RPMI8226 (cell line): ENCODE measurements at places on chromosomes 6 and 20.

DNA sequence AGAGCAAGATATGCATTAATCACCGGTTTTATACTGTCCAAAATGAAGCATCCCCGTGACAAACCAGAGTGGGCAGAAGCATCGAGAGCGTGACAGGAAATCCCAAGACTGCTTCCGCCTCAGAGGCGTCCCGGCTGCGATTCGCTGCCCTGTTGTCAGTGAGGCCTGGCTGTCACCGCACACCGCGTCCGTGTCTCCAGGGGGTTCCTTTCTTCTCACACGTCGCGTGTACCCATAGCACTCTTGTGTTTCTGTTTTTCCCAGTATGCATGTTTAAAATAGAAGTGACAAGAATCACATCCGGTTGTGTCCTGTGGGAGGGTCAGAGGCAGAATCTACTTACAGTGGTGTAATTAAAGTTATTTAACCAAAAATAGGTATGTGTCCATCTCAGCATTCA lies 8.3 kb upstream of the ADRM1 start:
- DNase-seq, result no peak

DNA sequence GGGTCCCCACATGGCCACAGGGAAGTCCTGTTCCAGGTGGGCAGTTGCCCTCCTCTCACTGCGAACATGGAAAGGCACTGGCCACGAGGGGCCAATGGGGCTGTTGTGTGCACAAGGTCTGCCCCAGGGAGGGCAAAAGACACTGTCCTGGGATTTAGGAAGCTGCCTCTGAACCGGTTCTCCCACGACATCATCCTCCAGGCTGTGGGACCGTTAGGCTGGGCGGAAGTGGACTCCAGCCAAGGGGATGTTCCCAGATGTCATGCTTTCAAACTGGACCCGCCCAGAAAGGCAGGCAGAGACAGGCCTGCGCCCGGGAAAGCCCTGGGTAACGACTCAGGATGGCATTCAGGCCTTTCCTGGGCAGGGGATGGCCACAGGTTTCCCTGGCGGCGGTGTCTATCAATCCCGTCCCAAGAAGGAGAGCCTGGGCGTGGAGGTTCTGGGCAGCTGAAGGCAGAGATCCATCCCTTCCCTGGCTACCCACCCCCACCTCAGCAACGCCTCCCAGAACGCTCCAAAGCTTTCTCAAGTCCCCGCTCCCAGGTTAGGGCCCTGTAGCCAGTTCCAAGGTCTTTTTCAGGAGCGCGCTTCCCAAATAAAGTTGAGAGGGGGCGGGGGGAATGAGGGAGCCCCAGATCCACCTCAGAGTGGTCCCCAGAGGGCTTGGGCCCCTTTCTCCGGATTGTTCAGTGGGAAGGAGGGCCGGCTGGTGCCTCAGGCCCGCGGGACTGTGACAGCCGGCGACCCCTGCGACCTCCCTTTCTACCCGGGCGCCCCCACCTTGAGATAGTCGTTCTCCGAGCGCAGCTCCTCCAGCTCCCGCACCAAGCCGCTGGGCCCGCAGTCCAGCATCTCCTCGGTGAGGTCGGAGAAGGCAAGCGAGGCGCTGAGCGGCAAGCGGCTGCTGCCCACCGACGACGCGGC lies 13.8 kb upstream of the TLDC2 start:
- DNase-seq, result no peak

DNA sequence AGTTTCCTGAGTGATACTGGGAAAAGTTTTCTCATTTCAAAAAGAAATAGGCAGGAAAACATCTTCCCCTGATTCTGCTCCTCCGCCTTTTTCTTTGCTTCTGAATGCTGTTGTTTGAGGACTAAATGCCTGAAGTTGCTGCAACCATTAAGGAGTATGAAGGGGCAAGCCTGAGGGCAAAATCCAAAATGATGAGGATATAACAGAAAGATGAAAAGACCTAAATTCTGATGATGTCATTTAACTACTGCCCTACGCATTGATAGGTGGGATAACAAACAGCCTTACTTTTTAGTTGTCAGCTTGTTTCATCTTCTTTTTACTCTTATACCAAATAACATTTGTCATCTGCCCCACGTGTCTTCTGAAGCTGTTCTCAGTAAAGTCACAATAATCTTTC lies 474.6 kb upstream of the MMS22L start:
- no peak for DNase-seq

DNA sequence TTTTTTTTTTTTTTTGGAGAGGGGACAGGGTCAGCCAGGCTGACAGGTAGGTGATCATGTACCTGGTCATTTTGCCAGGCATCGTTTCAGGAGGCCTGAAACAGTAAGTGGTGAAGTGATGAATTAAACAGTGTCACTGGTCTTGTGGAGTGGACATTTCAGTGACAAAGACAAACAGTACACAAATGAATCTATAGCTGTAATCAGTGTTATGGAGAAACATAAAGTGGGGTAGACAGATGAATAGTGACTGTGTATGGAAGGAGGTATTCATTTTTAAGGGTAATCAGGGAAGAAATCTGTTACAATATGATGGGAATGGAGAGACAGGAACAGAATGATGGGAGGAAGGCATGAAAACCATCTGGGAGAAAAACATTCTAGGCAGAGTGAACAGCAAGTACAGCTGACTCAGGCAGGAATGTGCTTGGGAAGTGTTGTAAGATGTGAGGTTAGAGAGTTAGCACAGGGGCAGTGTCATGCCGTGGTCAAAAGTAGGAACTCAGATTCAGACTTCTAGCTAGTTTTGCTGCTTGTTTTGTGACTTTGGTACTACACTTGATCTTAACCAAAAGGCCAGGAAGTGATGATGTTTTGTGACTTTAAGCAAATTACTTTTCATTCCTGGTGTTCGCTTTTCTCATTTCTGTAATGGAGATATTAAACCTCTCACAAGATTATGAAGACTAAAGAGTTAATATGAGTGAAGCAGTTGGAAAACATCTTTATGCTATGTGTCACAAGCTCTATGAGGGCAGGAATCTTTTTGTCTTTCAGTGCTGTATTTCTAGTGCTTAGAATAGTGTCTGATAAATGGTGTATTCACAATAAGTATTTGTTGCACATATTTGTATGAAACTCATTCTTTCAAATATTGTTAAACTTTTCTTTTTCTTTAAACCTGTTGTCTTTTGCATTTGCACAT lies 43.4 kb downstream of the QKI start:
- no peak for DNase-seq

DNA sequence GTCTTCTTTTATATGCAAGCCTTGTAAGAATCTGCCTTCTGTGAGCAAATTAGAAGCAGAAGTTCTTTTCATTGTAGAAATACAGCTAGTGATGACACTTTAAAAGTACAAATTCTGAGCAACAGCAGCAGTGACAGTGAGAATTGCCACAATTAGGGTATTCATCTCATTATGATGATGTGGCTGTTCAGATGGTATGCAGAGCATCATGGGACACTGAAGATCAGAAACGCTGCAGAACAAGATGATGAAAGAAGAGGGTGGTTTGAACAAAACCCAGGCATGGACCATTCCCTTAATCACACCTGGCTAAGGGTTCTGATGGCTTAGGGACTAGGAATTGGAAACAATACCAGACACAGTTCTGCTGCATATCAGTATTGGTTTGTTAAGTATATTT lies 312.7 kb upstream of the TBX18 start:
- no peak for DNase-seq

- DNase-seq, result no peak
Measured at GRCh38 chr6:69900869-69901268, 34.5 kb downstream of the COL19A1 start.

- DNase-seq, result no peak
Measured at GRCh38 chr6:110687326-110687725, 127.9 kb downstream of the CDK19 start.

GRCh38 chr6:63440057-63440456 lies 120.3 kb upstream of the LGSN start:
- no peak for DNase-seq

DNA sequence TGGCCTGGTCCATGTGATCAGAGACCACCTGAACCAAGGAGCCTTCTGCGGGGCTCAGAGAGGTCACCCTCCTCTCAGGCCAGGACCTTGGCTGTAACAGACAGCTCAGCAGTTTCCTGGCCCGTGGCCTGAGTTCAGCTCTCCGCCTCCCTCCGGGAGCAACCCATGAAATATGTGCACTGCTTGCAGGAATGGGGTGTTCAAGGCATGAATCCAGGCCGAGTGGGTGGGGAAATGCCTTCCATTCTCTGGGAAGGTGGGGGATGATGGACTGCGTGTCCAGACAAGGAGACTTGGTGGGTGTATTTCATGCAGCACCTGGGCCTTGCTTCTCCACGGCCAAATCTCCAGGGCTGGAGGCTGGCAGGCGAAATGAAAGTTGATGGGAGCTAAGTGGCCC lies 46.0 kb downstream of the SIRPA start:
- no peak for DNase-seq

GRCh38 chr20:5504061-5504739 lies 187.4 kb upstream of the PROKR2 start:
- no peak for DNase-seq

DNA sequence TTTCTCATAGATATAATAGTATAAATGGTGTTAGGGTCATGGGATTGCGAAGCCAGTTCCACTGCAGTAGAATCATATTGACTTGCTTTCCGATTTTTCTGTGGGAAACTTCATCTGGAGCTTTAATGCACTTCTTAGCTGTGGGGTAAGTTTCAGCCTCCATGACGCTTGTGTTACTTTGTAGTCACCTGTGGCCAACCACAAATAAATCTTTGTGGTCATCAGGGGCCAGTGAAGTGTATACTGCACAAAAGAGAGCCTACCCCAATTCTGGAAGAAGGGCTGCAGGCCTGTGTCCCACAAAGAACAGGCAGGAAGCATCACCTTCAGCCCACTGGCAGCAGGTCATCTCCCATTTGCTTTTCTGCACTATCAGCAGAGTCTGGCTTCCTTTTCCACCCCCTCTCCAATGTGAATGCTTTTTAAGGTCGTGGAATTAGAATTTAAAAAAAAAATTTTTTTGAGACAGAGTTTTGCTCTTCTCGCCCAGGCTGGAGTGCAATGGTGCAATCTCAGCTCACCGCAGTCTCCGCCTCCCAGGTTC lies 32.0 kb downstream of the MTHFD1L start:
- no peak for DNase-seq

DNA sequence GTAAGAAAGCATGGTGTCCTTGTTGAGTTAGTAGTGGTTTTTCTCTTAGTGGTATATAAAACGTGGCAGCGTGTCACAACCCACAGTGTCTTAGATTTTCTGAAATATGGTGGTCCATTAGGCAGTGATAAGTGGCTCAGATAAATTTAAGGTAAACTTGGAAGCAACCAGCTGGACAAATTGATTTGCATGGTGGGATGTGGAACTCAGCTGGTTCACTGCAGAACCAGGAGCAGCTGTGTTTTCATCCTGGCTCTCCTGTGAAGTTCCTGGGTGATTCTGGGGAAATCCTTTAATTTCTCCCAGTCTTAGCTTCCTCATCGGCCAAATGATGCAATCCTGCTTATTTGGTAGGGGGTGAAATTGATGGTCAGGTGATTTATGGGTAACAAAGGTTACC lies 32.9 kb upstream of the EEF1E1 start:
- DNase-seq, result no peak

- no peak for DNase-seq
Measured at GRCh38 chr6:44538131-44538806, 150.8 kb downstream of the CDC5L start.

DNA sequence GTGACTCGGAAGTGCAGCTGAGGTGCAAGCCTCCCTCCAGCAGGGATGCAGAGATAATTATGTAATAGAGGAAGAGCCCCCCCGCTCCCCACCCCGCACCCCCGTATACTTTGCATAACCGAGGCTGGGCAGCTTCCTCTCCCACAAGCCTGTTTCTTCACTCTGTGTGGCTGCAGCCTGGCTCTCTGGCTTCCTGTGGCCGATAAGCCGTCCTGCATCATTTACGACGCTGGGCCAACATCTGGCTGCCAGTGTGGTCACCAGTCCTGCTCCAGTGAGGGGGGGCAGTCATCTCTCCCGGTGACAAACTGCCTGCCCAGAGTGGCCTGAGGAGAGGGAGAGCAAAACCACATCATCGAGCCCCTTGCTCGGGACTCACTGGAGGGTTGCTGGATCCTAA lies 59.2 kb downstream of the RBM38 start:
- peak; percentile 46 for DNase-seq

DNA sequence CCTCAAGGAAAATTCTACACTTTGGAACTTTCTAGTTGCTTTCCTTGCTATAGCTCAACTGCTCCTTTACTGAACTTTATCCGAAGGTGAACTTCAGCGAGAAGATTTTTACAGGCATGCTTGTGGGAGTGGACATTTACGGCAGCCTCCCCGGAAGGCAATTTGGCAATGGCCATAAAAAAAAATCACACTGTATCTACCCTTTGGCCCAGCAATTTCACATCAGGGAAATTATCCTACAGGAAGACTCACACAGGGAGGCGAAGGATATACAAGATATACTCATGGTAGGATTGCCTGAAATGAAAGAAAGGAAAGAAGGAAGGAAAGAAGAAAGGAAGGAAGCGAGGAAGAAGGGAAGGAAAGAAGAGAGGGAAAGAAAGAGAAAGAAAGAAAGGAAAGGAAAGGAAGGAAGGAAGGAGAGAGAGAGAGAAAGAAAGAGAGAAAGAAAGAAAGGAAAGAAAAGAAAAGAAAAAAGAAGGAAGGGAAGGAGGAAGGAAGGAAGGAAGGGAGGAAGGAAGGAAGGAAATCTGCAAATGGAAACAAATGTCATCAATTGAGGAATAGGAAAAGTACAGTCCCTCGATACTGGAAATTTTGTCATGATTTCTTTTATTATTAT lies 25.7 kb downstream of the OVOL2 start:
- DNase-seq, result no peak

DNA sequence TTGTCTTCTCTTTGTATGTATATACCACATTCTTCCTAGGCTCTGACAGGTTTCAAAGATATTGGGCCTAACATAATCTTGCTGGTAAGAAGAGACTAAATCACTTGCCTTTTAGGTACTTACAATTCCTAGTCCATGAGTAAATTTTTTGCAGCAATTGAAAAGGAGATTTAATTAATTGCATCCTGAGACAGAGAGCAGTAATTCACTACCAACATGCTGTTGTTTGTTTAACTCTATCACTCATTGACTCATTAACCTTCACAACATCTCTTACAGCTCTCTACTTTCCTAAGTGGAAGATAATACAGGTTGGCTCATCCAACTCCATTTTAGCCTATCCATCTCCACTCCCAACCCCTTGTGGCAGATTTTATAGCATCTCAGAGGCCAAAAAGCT lies 280.4 kb downstream of the ALDH8A1 start:
- DNase-seq, result no peak

DNA sequence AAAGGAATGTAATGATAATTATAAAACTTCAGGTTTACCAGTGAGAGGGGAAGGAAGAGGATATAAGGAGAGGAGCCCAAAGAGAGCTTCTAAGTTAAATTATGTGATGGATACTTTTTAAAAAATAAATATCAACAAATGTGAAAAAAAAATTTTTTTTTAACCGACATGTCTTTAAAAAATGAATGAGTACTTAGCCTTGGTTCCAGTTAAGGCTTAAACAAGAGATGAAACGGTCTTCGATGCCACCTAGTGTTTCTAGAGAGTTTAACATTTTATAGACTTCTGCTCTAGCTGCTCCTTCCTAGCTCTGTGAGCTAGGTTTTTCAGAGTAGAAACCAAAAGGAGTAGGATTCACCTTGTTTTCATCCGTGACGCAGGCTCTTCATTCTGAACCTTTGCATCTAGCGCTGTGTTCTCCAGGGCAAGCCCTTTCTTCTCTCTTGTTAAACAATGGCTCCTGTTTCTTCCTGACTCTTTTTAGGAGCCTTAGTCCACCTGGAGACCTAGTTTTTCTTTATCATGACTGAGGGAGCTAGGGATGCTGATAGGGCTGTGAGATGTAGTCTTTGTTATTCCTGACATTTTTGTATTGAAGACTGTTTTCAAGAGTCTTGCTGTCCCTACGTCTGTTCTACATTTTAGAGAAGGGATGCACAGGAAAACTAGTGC lies 42.4 kb upstream of the GNRH2 start:
- peak; percentile 72 for DNase-seq
